CD4-positive, alpha-beta T cell treated with Interleukin-12 subunit alpha and Interleukin-12 subunit beta, for 1 hour (primary cell): ENCODE measurements at places on chromosomes 12 and 14.

DNA sequence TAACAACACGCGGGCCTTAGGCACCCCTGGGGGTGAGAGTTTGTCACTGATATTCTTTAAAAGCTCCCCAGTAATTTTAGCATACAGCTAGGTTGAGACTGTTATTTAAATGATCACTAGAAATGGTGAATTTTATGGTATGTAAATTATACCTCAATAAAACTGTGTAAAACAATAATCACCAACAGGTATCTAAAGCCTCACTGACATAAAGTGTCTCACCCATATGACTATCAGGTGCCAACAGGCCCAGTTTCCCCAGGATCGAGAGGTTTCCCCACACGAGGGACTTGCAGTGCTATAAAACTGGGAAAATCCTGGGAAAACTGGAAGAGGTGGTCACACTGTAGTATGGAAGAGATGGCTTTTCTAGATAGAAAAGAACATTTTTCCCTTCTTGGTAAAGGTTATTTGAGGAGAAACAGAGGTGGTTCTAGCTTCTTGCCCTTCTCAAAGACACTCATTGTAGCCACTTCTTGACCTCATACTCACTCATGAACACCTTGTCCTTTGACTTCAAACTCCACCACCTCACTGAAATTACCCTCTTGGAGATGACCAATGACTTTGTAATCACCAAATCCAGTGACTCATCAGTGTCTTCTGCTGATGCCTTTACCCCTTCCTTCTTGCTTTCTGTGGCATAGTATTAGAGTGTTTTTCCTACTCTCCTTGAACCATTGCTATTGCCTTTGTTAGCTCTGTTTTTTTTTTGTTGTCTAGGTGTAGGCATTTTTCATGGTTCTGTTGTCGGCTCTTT, 24.8 kb upstream of the NUBPL start:
- DNase-seq, result no peak

- DNase-seq, result no peak
Measured at GRCh38 chr12:71139153-71139735, 18.6 kb downstream of the TSPAN8 start.

- no peak for DNase-seq
Measured at GRCh38 chr14:66291756-66292155, 194.4 kb upstream of the CCDC196 start.

GRCh38 chr12:7142056-7142644, 12.0 kb downstream of the CLSTN3 start:
- DNase-seq, result peak; percentile 60

- no peak for DNase-seq
Measured at GRCh38 chr12:87801860-87802720, 227.1 kb downstream of the C12orf50 start.
